ENCODE measurements at places on chromosomes 3 and 15. TPM values are rescaled to one million over a fixed set of nuclear protein-coding genes. Genes with fewer than 3 reads are reported as not detected.
A peak's percentile ranks its signal among the peaks of the same experiment; 100 is the strongest.

The TMEM40 gene
- 46.4 TPM for total RNA-seq

The SLC12A1 gene
- total RNA-seq: not detected

The GOLGA8A gene
- 26.0 TPM for total RNA-seq

The FETUB gene
- 13.5 TPM for total RNA-seq

The DPPA2 gene
- total RNA-seq: not detected

The DGKG gene
- 9.5 TPM for total RNA-seq

- no peak for DNase-seq
Measured at GRCh38 chr15:92130906-92131305, 262.8 kb upstream of the ST8SIA2 start.

GRCh38 chr3:95887114-95887513, 927.3 kb upstream of the EPHA6 start:
- DNase-seq: no peak

DNA sequence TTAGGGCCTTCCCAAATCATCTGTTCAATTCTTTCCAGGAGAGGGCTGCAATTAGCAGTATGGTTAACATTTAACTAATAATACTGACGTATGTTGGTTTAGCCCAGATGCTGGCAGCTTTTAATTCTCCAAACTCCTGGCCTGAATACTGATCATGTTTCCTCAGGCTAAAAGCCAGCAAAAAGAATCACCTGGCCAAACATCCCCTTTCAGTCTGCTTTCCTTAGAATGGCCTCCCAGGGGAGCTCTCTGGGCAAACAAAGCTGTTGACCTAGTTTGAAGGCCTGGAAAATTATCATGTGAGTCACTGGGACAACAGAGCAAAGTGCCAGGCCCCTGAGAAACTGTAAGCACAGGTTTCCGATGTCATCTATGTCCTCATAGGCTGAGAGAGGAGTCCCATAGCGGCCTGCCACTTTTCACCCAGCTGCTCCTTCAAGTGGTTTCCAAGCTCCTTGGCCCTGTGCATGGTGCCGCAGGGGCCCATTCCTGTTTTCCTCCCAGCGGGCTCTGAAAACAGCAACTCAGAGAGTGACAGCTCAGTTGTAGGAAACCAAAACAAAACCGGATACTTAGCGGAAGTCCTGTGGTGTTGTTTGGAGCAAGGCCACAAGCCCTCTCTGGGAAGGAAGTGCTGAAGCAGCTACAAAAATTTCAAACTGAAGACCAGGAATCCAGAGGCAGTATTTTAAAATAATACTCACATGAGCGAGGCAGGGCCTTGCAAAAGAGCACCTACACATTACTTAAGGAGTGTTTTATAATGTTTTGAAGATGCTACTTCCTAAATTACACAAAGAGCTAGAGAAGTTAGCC, 36.5 kb upstream of the RAB11A start:
- DNase-seq: peak; percentile 95

- DNase-seq: no peak
Measured at GRCh38 chr3:153693207-153693606, 428.0 kb upstream of the ARHGEF26 start.

- DNase-seq: no peak
Measured at GRCh38 chr3:188948281-188948996, 223.3 kb upstream of the TPRG1 start.

DNA sequence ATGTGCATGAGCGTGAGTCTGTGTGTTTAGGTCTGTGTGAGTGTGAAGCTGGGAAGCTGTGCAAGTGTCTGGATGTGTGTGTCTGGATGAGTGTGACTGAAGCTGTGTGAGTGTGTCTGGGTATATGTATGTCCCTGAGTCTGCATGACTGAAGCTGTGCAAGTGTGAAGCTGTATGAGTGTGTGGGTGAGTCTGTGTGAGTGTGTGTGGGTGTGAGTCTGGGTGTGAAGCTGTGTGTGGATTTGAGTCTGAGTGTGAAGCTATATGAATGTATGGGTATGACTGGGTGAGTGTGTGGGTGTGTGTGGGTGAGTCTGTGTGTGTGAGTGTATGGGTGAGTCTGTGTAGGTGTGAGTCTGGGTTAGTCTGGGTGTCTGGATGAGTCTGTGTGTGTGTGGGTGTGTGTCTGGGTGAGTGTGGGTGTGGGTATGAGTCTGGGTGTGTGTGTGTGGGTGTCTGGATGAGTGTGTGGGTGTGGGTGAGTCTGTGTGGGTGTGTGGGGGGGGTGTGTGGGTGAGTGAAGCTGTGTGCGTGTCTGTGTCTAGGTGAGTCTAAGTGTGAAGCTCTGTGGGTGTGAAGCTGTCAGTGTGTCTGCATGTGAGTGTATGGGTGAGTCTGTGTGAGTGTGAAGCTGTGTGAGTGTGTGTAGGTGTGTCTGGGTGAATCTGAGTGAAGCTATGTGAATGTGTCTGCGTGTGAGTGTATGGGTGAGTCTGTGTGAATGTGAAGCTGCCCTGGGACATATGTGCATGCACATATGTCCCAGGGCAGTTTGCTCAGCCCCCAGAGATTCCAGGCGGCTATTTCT, 20.3 kb downstream of the MINAR1 start:
- DNase-seq: no peak

DNA sequence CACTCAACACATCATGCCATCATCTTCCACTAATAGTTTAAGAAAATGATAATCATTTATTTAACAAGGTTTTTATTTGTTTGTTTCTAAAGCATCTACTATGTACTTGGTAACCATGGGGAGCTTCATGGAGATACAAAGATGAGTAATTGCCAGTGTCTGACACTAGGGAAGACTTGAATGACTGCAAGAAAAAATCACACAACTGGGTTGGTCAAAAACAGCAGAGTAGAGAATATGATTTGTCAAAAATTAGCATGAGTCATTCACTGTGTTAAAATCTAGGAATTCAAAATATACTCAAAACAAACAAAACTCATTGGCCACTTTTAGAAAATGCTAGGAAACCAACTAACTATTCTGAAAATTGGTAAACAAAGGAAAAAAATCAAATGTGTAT, 6.3 kb downstream of the BNC1 start:
- no peak for DNase-seq

DNA sequence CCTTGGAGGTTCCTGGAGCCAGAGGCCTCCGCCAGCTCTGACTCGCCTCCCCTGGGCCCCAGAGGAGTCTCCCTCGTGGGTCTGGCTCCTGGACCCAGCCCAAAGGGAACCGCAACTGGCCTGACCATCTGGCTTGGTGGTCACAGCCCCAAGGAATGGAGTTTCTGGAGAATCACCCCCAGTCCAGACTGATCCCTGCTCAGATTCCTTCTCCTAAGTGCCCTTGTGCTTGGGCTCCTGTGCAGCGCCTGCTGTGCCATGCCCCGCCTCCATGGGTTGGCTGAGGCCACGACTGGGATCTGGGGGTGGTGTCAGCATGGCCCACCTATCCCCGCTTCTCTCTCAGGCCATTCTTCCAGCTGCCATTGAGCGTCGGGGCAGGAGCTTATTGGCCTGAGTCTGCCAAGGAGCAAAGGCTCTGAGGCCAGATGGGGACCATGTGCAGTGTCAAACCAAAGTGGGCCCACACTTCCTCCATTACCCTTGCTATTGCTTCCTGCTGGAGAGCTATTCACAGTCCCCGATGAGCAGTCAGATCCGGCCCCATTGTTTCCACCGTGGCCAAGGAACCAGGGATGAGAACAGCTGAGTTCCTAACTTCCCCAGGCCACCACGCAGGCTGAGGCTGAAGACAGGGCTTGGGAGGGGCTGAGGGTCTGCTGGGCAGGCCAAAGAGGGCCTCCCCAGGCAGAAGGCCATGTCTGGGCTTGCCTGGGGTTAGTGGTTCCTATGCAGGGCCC, 19.0 kb downstream of the CSPG4 start:
- DNase-seq: no peak

DNA sequence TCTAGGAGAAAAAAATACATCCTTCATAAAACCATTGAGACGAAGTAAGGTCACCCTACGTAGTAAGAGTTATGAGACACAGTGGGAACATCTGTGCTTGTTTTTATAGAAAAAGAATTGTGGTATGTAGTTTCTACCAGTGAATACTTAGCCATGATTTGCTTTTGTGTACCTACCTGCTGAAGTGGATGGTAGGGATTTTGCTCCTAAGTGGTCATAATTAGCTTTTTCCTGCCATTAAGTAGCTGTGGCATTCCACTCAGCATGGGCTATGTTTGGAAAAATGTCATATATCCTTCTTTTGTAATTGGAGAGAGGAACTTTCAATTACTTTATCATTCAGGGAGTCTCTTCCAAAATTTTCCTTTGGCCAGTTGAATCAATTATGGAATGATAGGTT, 63.7 kb downstream of the CHD2 start:
- no peak for DNase-seq

DNA sequence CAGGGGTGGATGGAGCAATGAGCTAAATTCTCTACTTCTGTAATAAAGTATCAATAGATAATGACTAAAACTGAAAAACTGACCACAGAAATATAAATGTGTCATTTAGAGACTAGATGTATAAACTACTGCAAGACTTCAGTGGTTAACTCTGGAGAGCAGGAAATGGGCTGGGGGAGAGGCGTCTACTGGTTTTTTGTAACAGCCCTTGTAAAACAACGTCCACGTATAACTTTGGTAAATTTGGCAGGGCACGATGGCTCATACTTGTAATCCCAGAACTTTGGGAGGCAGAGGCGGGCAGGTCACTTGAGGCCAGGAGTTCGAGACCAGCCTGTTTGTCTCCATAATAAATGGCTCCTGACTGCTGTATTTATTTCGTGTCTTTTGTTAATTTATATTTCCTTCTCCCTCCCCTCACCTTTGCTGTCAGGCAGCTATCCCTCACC, 12.5 kb downstream of the RAB27A start:
- no peak for DNase-seq

GRCh38 chr15:61890106-61890505, 170.1 kb downstream of the VPS13C start:
- DNase-seq: no peak

DNA sequence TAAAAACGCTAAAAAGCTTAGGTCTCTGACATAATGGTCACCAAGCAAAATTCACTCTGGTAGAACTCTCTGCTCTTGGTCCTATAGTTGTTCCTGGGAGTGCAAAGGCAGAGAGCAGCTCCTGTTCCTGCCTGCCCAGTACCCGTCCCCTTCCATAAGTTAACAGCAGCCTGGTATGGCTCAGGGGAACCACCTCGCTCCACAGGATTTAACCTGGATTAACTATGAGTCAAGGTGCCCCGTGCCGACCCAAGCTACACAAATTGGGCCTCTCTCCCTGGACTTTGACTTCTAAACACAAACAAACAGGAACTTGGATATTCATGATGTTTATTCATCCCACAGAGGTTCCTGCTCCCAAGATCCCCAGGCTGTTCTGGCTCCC, 32.1 kb downstream of the SCAP start:
- DNase-seq: peak; percentile 38

- no peak for DNase-seq
Measured at GRCh38 chr15:88419830-88420229, 47.4 kb downstream of the MRPL46 start.

GRCh38 chr15:99440029-99440428, 125.8 kb upstream of the MEF2A start:
- DNase-seq: peak; percentile 12

All from lower leg skin (tissue), 4 donors.